ENCODE measurements at places on chromosomes 13 and 19. TPM values are rescaled to one million over a fixed set of nuclear protein-coding genes. Genes with fewer than 3 reads are reported as not detected.

- peak; percentile 14 for DNase-seq
Observed at GRCh38 chr13:31980830-31981229, 50.7 kb upstream of the FRY start.

GRCh38 chr13:71461892-71462291 lies 405.1 kb downstream of the DACH1 start:
- no peak for DNase-seq

DNA sequence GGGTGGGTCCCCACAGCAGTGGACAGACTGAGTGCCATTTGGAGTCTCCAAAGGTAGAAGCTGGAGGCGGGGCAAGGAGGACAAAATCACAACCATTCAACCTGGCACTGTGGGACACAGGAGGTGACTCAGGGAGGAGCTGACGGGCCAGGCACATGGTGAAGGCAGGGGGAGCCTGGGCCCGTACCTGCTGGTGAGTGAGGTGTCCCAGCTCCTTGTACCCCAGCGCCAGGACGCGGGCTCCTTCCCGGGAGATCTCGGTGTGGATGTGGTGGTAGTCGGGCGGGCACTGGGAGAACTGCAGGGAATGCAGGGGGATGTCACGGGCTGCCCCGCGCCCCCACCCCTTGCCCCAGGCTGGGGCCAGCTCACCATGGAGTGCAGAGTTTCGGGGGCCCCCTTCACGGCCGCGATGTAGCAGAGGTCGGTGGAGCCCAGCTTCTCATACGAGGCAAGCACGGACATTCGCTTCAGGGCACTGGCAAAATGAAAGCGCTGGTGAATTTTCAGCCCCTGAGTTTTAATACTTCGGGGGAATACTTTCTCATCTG lies 9.8 kb downstream of the ATP13A1 start:
- no peak for DNase-seq

GRCh38 chr13:96948127-96948526 lies 46.1 kb downstream of the OXGR1 start:
- no peak for DNase-seq

GRCh38 chr13:28984825-28985224 lies 164.7 kb downstream of the MTUS2 start:
- DNase-seq: no peak

DNA sequence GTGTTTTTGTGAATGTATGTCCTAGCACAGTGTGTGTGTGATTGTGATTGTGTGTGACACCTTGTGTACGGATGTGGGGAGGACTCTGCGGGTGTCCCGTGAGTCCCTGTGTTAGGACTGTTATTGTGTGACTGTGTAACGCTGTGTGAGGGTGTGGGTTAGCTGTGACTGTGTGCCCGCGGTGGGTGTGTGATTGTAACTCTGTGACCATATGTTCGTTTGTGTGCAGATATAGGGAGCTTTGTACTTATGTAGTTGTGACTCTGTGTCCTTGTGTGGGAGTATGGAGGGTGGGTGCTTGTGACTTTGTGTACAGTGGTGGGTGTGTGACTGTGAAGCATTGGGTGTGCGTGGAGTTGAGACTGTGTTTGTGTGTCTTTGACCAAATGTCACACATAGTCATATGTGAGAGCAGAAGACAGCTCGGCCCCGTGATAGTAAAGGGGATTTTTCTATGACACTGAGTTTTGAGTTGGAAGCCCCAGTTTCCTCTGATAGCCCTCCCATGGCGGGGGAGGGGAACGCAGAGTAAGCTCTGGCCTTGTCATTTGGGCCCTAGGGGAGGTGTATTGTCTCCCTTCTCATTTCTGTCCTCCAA lies 949 bp upstream of the ZNF260 start:
- peak; percentile 35 for DNase-seq

- peak; percentile 35 for DNase-seq
Observed at GRCh38 chr13:46211483-46212351, at the start of gene LRRC63. Gene LRRC63, plus strand, starts transcription at chr13:46211928. Its CDS starts 1,107 bp downstream, at chr13:46213035.

DNA sequence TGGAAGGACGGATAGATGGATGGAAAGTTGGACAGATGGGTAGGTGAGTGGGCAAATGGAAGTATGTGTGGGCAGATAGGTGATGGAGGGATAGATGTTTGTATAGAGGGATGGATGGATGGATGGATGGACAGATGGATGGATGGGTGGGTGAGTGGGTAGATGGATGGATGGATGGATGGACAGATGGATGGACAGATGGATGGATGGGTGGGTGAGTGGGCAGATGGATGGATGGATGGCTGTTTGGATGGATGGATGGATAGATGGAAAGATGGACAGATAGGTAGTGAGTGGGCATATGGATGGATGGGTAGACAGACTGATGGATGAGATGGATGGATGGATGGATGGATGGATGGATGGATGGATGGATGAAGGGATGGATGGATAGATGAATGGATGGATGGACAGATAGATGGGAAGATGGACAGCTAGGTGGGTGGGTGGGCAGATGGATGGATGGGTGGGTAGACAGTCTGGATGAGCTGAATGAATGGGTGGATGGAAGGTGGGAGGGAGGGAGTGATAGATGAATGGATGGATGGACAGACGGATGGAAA lies 74.9 kb upstream of the KCTD15 start:
- no peak for DNase-seq

DNA sequence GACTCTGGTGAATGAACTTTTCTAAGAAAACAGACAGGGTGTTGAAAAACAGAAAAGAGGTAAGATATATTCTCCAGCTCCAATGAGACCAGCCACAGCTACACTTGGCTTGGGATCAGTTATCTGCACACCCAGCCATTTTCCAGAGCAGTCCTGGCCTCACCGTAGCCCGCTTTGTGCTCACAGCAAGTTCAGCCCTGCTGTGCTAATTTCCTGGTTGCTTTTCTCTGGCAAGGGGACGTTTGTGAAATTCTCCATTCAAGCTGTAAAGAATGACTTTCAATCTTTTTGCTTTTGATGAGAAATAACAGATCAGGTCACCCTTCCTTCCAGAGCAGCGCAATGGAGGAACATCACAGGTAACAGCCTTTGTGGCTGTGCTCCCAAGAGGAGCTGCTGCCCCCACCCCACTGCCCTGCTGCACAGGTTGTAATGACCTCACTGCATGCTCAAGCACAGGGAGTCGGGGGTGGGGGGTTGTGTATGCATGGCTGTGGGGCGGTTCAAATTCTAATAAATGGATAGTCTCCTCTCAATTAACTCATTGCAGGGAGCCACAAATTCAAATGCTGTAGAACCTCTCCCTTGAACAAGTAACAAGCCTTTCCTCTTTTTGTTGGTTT lies 516.6 kb upstream of the NBEA start:
- no peak for DNase-seq

DNA sequence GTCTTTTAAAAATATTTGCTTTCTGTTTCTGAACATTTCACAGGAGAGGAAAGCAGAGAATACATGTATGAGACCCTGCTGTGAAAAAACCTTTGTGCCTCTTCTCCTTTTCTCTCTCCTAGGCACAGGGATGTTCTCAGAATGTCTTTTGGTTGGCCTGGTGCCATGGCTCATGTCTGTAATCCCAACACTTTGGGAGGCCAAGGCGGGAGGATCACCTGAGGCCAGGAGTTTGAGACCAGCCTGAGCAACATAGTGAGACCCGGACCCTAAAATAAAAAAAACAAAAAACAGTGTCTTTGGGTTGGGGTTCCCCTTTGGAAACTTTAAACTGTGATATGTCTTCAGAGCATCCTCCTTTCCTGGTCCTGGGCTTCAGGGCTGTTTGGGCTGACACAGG lies 1.5 kb downstream of the ZNF627 start:
- DNase-seq: no peak

- DNase-seq: no peak
Observed at GRCh38 chr13:84574851-84575250, 692.6 kb upstream of the SLITRK1 start.

- no peak for DNase-seq
Observed at GRCh38 chr13:81636120-81636519, 1295.2 kb upstream of the SPRY2 start.

Gene NLRP11
- polyA plus RNA-seq: not detected

Gene CYP4F8
- not detected for polyA plus RNA-seq

Gene RGL3
- polyA plus RNA-seq: 0.20 TPM

Gene ZNF888
- 2.3 TPM for polyA plus RNA-seq

Data from mammary epithelial cell (primary cell).